ENCODE measurements at places on chromosomes 5 and 9.
A peak's percentile ranks its signal among the peaks of the same experiment; 100 is the strongest.

DNA sequence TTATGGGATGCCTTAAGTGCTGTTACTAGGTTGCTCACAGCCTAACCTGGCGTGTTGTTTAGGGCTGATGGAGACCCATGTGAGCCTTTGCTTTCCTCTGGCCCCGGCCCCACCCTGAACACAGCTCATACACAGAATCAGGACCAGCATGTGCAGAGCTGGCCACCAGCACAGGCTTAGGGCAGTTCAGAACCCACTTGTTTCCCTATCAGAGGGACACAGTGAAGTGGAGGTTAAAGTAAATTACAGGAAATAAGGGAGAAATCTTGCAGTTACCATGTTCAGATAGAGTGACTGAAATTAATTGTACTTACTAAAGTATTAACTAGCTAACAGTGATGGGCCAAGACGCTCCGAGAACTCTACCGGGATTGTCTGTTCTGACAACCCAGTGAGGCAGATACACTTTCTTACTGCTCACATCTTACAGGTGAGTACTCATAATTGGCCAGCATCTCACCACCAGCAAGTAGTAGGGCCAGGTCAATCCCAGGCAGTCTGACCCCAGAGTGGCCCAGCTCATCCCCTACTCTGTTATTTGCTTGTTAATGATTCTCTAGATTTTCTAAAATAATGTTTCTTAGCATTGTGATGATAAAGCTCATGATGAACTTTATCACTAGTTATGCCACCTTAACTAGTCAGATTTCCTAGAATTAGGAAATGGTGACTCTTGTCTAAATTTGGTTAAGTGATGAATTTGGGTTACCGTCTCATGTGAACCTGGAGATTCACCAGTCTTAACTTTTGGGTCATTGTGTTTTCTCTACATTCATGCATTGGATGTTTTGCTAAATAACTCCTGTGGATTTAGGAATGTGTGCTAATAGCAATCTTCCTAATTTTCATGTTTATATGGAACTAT lies 15.4 kb downstream of the CCT5 start:
- DNase-seq = no peak

DNA sequence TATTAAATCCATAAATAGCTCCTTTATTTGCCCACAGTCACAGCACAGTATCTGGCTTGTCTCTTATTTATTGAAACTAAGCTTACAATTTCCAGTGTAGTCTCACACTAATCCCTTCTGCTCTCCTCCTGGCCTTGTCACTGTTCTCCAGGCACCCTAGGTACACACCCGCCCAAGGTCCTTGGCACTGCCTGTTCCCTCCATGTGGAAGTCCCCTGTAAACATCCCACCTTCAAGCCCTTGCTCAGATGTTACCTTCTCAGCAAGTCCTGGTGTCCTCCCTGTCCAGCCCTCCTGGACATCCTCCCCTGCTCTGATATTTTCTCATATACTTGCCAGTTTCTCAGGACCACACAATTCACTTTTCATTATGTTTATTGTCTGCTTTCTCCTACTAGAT lies 44.2 kb upstream of the CFAP157 start:
- DNase-seq = no peak

GRCh38 chr5:159163027-159163700 lies 46.2 kb downstream of the RNF145 start:
- DNase-seq = no peak

GRCh38 chr9:133347515-133347984 lies 381 bp downstream of the MED22 start:
- peak; percentile 69 for DNase-seq

DNA sequence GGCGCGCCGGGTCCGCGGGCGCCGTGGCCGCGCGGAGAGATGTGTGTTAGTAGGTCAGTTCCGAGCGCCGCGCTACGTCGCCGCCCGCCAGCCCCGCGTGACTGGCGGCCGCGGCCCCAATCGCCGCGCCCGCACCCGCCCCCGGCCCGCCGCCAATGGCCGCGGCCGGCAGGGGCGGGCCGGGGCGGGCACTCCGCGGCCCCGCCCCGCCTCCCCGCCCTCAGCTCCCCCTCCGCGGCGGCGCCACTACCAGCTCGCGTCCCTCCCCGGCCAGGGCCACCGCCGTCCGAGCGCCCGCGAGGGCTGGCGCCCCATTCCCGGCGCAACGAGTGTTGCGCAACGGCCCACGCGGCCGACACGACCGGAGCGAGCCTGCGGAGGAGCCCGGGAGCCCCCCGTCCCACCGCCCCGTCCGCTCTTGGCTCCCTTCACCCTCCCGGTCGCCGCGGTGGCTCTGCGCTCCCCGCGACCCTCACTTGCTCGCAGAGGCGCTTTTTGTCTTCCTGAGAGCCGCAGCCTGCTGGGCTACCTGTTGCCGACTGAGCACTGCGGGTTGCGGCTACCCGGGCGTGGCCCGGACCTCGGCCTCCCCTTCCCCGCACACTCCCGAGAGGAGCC lies at the start of gene NFIL3:
NFIL3 (minus strand) TSS at position 48 of the 618 bp plus-strand sequence. CDS start 13,098 bp downstream, outside the sequence.
- peak; percentile 93 for DNase-seq

GRCh38 chr5:4676934-4677333 lies 463.2 kb upstream of the ADAMTS16 start:
- no peak for DNase-seq

DNA sequence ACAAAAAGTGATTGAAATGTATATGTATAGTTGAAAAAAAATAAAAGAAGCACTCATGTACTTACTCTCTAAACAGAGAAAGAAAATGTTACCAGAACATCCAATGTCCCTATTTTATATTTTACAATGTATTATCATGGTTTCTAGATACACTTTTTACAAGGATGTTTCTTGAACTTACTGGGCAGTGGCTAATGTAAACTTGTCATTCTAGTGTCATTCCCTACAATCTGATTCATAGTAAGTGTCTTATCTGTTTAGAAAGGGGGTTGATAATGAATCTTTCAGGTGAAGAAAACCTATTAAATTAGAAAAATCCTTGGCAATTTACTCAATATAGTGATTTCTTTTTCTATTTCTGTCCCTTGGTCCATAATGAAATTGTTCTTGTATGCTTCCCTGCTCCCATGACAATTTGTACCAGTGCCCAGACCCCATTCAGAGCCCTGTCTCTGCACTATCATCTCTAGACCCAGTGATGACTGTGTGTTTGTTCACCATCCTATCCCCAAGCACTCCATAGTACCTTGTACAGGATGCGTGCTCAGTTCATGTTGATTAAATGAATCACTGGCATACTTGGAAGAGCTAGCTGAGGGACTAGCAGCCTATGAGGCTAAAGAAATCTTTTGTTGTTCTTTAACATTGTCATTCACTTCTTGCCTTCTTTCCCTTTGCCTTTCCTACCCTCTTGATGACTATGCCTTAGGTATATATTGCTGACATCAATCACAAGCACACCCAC lies 101.2 kb downstream of the HMHB1 start:
- DNase-seq = peak; percentile 38

- DNase-seq = no peak
Measured at GRCh38 chr5:115392611-115393010, 96.2 kb upstream of the CCDC112 start.

- no peak for DNase-seq
Measured at GRCh38 chr9:113952676-113953075, 76.6 kb downstream of the ZNF618 start.

GRCh38 chr5:949275-949543 lies 56.5 kb downstream of the TRIP13 start:
- DNase-seq = no peak

DNA sequence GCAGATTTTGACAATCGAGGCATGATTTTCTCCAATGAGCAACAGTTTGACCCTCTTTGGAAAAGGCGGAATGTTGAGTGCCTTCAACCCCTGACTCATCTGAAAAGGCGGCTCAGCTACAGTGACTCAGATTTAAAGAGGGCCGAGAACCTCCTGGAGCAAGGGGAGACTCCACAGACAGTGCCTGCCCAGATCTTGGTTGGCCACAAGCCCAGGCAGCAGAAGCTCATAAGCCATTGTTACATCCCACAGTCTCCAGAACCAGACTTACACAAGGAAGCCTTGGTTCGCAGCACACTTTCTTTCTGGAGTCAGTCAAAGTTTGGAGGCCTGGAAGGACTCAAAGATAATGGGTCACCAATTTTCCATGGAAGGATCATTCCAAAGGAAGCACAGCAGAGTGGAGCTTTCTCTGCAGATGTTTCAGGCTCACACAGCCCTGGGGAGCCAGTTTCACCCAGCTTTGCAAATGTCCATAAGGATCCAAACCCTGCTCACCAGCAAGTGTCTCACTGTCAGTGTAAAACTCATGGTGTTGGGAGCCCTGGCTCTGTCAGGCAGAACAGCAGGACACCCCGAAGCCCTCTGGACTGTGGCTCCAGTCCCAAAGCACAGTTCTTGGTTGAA lies 13.6 kb downstream of the PTPDC1 start:
- DNase-seq = peak; percentile 64

DNA sequence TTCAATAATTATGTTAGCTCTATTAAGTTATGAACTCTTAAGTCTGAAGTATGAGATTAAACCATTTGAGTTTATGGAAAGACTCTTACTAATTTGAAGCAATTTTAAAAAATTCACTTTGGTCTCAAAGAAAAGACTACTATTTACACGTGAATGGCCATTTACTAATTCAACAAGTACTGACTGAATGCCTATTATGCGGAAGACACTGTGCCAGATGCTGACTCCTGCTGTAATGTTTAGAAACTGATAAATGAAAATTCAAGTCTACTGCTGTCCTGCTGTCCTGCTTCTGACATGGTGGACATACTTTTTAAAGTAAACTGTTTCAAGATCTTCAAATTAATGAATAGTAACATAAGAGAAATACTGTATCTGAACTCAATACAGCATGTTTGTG lies 116.2 kb downstream of the MPDZ start:
- no peak for DNase-seq

GRCh38 chr9:13970018-13970417 lies 343.9 kb downstream of the NFIB start:
- no peak for DNase-seq

- no peak for DNase-seq
Measured at GRCh38 chr5:56095579-56096102, 100.9 kb upstream of the IL6ST start.

DNA sequence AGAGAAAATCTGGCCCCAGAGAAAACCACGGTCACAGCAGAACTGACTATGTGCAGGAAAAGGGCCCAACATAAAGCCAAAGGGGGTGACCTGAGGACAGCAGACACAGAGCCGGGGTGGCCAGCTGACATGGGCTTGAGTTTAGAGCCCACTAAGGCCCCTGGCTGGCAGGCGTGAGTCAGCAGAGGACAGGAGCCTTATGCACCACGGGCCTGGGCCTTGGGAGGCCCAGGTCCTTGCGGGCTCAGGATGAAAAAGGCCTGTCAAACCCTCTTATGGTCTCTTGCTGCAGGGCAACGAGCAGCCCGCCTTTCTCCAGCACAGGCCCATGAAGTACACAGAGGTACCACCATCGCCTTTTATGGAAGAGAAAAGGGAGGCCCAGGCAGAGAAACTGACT lies 19.7 kb downstream of the STK10 start:
- DNase-seq = no peak

GRCh38 chr9:113541019-113541900 lies 77.7 kb downstream of the RGS3 start:
- DNase-seq = peak; percentile 75

DNA sequence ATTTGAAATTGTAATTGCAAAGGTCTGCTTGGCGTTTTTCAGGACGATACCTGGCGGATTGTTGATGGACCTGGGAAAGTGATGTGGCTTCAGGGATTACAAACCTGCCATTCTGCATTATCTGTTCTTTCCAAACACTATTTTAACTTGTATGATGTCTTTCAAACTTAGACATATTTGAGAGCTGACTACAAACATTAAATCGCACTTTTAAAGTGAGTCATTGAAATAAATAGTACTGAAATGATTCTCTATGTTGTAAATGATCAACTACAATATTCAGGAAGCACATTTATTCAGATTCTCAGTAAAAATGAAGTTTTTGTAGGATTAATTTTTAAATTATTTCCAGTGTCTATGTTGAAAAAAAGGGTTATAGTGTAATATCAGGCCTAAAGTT lies 32.3 kb upstream of the TMEM171 start:
- no peak for DNase-seq

- DNase-seq = no peak
Measured at GRCh38 chr5:164962329-164962961, 1457.0 kb downstream of the MAT2B start.

GRCh38 chr5:33423018-33423630 lies 17.6 kb upstream of the TARS1 start:
- no peak for DNase-seq

- no peak for DNase-seq
Measured at GRCh38 chr5:159667286-159667685, 249.0 kb upstream of the ADRA1B start.

GRCh38 chr5:4348919-4349318 lies 753.3 kb downstream of the IRX1 start:
- no peak for DNase-seq

GRCh38 chr9:14312719-14313377 lies 1.1 kb downstream of the NFIB start:
- no peak for DNase-seq

DNA sequence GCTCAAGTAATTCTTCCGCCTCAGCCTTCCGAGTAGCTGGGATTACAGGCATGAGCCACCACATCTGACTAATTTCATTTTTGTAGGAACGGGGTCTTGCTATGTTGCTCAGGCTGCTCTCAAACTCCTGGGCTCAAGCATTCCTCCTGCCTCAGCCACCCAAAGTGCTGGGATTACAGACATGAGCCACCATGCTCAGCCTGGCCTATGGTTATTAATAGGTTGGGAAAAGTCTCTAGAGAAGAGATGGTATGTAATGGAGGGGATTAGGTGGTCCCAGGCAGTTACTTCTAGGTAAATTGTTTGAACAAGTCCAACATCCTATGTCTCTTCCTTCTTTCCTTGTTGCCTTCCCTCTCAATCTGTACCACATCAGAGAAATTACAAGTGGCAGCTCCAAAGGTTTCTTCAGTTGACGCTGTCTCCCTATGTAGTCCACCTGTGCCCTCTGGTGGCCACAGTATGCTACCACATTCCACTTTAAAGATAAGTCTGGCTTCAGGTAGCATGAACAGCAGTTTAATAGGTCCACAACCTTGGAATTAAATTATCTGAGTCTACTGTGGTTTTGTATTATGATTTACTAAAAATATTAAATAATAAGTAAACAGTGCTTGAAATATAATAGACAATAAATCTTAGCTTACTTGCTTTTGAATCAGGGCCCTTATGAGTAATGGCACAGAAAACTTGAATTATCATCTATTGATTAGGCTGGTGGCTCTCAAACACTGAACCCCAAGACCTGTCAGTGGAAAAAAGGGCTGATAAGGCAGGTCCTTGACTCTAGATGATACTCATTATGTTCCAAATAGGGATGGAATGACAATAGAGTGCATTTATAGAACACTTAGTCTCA lies 9.7 kb downstream of the TIGD6 start:
- DNase-seq = peak; percentile 62

DNA sequence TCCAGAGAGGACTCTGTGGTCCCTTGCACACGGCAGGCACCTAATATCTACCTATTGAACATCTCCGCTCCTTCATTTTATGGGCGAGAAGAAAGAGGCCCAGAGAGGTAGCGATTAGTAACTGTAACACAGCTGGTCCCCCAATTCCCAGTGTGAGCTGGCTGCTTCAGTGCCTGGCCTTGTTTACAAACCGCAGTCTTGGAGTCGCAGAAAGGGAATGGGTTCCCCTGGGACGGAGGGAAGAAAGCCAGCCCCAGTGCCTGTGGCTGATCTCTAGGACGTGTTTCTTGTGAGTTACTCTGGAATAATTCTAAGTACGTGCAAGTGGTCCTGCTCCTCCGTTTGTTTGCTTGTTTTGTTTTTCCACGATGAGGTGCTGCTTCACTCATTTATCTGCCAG lies 52.0 kb downstream of the CFAP77 start:
- DNase-seq = no peak

- peak; percentile 29 for DNase-seq
Measured at GRCh38 chr5:160083501-160083900, 35.7 kb downstream of the PWWP2A start.

GRCh38 chr9:106945727-106946660 lies 83.0 kb downstream of the ZNF462 start:
- DNase-seq = peak; percentile 32

- peak; percentile 58 for DNase-seq
Measured at GRCh38 chr9:110115826-110116542, 92.0 kb downstream of the C9orf152 start.
